CD4-positive, alpha-beta T cell treated with Interleukin-4 for 1 hour (primary cell): ENCODE measurements at places on chromosomes 13 and 19.

DNA sequence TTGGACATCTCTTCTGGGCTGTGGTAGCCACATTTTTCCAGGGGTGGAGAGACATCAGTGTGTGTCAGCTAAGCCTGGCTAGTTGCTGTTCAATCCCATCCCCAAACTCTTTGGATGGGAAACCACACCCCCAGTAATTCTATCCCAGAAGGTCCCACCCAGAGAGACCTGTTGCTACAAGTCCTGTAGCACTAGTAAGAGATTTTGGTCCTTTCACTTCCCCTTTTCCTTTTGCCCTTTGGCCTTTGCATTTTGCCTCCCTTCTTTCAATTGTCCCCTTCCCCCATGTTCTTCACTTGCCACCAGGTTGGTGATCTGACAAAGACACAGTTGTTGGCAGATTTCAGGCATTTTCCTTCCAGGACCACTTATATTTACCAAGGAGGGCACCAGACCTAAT lies 3.8 kb downstream of the CBY2 start:
- no peak for DNase-seq

- no peak for DNase-seq
Measured at GRCh38 chr19:12159773-12160414, 3.0 kb upstream of the ZNF136 start.

GRCh38 chr13:33649212-33649878 lies 168.6 kb upstream of the RFC3 start:
- no peak for DNase-seq

DNA sequence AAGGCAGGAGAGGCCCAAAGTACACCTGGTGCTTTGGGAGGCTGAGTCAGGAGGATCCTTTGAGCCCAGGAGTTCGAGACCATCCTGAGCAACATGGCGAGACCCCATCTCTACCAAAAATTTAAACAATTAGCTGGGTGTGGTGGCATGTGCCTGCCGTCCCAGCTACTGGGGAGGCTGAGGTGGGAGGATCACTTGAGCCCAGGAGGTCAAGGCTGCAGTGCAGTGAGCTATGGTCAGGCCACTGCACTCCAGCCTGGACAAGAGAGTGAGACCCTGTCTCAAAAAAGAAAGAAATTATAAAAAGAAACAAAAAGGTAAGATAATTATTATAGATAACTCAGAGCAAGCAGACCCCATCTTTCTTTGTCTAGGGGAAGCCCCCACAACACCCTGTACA lies 1.9 kb downstream of the HOMER3 start:
- no peak for DNase-seq

DNA sequence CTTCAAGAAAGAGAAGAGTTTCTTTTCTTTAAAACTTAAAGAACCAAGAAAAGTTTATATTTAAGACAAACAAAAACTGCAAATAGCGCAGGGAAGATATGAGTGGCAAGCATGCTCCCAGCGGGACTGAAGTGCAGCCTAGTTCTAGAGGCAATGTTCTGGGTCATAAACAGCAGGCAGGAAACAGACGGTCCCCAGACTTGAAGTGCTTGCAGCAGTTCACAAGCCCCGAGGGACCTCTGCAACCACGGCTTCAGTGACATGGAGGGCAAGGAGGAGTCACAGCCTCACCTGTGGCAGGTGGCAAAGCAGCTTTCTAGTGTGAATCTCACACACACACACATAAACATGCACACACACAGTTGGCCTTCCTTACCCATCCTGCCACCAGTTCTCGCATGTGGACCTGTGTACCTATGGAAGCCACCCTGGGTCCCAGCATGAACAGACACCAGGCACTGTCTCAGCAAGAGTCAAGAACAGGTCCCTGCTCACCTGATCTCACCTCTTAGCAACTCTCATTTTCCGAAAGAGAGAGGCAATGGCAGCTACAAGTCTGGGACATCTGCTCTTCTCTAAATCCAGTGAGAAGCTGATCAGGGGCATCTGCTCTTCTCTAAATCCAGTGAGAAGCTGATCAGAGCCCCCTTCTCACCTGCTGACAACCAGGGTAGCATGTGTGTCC lies 162.0 kb downstream of the EFNB2 start:
- DNase-seq: no peak

GRCh38 chr19:33871605-33872004 lies 74.9 kb downstream of the KCTD15 start:
- DNase-seq: no peak

DNA sequence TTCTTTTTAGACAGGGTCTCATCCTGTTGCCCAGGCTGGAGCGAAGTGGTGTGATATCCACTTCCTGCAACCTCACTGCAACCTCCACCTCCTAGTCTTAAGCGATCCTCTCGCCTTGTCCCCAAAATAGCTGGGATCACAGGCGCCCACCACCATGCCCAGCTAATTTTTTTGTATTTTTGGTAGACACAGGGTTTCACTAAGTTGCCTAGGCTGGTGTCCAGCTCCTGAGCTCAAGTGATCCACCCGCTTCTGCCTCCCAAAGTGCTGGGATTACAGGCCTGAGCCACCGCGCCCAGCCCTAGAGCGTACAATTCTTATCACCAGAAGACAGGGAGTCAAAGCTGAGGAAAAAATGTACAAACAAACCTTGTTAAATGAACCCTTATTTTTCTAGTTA lies 4.5 kb upstream of the ELOF1 start:
- no peak for DNase-seq

GRCh38 chr13:40345654-40346372 lies 320.6 kb downstream of the FOXO1 start:
- DNase-seq: no peak

DNA sequence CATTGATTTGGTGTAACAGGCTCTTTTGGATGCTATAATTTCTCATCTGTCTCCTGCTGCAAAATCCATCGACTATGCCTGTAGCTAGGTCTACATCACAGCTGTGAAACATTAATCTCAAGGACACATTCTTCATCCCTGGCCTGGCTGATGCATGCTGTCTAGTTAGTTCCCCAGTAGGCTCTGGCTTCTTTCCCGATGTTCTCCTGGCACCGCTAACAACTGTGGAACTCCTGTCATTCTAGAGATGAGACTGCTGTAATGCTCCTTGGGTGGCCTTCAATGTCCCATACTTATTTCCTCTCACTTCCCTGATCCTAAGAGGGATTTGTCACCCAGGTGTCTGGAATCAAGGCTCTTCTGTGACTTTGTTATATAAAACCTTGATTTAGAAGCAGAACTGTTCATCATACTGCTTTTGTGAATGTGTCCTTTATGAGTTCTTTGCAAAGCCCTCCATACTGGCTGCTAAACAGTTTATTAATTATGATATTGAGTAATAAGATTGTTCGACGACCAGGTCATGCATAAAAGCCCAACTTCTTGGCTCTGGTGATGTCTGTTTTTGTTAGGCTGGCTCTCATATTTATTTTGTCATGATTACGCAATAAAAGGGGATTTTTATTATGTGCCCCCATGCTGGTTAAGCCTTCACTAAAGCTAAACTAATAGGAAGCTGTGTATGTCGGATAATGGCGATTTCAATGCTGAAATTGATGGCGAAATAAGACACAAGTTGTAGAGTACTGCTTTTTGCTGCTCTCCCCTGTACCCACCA lies 227.5 kb downstream of the DCT start:
- DNase-seq: no peak

DNA sequence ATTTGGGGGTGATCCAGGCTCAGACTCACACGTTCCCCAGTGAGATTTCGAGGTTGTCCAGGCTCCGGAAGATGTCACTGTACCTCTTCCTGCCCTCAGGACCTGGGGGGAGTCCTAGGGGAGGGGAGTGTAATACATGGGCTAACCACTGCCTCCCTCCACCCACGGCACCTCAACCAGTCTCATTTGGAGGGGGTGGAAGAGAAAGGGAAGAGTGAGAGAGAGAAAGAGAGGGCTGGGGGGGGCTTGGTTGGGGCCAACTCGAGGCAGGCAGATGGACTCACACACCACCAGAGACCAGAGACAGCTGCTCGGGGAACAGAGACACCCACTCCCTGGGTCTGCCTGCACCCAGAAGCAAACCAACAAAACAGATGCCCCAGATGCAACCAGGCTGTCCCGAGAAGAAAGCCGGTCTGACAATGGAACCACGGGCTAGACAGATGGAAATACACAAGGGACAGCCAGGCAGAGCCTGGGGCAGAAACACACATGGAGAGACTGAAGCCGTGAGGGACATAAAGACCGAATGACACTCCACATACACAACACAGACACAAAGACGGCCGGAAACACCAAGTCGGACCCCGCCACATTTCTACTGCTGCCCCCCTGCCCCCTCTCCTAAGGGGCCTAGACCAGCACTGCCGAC lies 825 bp downstream of the GMIP start:
- DNase-seq: peak; percentile 58

GRCh38 chr13:73945871-73946270 lies 188.3 kb downstream of the KLF12 start:
- no peak for DNase-seq

DNA sequence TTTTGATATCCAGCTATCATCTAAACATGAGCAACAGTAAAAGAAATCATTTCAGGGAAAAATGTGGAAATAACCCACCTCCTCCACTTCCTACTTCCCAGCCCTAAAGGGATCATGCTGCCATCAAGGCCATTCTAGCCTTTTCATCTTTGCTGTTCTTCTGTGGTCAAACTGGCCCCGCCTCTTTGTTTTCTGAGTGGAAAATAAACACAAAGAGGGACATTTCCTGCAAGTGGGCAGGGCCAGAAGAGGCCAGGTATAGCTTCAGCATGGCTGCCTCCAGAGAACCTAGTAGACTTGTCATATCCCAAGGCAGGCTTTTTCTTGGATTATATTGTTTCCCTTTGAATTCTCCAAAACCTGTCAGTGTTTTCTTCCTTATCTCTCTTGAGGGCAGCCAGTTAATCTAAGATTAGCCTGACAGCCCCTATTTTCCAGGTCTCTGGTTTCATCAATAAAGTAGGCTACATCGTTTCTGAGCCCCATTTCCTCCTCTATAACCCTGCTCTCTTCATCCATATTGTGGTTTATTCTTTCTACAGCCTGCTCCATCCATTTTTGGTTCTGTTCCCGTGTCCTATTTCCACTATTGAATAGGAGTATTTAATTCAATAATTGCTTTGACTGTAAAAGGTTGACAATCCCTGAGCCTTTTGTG lies 117.6 kb downstream of the GPC6 start:
- no peak for DNase-seq

DNA sequence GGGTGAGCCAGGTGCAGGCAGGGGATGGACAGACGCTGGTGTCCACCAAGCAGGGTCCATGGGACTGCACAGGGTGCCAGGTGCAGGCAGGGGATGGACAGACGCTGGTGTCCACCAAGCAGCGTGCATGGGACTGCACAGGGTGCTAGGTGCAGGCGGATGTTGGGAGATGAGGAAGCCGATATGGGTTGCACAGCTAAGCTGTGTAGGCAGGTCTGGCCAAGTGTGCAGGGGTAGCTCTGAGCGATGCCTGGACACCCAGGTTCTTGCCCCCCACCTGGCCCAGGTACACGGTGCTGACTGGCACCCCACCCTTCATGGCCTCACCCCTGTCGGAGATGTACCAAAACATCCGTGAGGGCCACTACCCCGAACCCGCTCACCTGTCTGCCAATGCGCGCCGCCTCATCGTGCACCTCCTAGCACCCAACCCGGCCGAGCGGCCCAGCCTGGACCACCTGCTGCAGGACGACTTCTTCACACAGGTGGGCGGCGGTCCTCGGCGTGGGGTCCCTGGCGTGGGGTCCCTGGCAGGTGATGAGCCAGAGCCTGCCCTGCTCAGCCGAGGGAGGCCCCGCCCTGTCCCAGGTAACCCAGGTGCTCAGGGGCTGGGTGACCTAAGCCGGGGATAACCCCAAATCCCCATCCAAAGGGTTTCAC lies 3.9 kb downstream of the PLK5 start:
- DNase-seq: no peak

DNA sequence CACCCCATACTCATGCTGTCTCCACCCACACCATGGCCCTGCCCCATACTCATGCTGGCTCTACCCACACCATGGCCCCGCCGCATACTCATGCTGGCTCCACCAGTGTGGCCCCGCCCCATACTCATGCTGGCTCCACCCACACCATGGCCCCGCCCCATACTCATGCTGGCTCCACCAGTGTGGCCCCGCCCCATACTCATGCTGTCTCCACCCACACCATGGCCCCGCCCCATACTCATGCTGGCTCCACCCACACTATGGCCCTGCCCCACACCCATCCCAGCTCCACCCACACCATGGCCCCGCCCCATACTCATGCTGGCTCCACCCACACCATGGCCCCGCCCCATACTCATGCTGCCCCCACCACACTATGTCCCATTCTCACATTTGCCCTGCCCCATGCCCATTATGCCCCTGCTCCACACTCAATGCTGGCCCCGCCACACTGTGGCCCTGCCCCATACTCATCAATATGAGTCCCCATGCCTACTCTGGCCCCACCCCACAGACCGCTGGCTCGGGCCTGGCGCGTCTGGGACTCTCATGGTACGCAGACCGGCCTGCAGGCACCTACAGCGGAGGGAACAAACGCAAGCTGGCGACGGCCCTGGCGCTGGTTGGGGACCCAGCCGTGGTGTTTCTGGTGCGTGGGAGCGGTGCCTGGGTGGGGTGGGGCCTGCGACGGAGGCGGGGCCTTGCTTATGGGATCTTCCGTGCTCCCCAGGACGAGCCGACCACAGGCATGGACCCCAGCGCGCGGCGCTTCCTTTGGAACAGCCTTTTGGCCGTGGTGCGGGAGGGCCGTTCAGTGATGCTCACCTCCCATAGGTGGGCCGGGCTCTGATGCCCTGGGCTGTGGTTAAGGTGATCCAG lies 3.7 kb upstream of the ARHGAP45 start:
- DNase-seq: peak; percentile 84

- no peak for DNase-seq
Measured at GRCh38 chr19:31332096-31332495, 17.1 kb downstream of the TSHZ3 start.
